ENCODE measurements at places on chromosomes 1 and 21. TPM values are rescaled to one million over a fixed set of nuclear protein-coding genes. Genes with fewer than 3 reads are reported as not detected.

KCNE1 gene
- 1.2 TPM for total RNA-seq

NUAK2 gene
- 0.98 TPM for total RNA-seq

PYHIN1 gene
- 0.25 TPM for total RNA-seq

BMP8B gene
- 0.49 TPM for total RNA-seq

NPPB gene
- total RNA-seq, result not detected

CLDN14 gene
- total RNA-seq, result not detected

IGSF21 gene
- total RNA-seq, result 32.0 TPM

DESI2 gene
- total RNA-seq, result 24.3 TPM

Measured in temporal lobe (tissue), 4 donors.